Activated naive CD8-positive, alpha-beta T cell treated with anti-CD3 and anti-CD28 coated beads, Interleukin-2, amount 50 U/mL, for 24 hours (primary cell): ENCODE measurements at places on chromosomes 4 and X.
A peak's percentile ranks its signal among the peaks of the same experiment; 100 is the strongest.

- DNase-seq, result no peak
Observed at GRCh38 chr4:179595671-179596410, 2153.6 kb upstream of the AGA start.

DNA sequence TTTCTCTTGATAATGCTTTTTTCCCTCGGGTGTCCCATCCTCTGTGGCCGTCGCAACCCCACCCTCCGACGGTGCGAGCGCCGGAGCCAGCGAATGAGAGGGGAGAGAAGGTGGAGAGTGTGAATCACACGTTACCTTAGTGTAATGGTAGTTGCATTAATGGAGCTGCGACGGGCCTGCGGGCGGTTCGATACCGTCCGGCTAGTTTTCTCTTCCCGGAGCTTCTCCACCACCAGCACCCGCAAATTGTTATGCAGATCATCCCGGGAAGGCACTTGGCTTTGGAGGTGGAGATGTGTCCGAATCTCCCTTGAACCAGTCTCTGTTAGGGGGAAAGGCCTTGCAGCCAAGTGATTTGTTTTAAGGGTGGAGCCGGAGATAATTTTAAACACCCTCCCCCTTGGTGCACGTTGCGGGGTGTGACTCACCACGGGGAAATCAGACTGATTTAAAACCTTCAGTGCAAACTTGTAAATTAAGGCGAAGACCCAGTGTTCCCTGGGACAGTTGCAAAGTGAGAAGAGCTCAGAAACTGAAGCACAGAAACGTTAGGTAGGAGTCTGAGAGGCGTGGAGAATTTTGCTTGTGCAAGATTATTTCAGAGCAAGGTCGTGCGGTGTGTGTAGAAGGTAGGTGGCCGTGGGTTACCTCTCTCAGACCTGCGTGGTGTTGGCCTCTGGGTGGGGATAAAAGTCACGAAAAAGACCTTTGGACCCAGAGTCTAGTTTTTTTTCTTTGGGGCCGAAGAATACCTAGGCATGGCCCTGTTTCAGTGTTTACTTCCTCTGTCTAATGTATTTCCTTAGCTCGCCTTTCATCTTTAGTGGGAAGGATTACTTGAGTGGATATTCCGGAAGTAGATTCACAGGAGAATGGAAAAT lies 1.3 kb downstream of the AFF1 start:
- peak; percentile 73 for DNase-seq

- no peak for DNase-seq
Observed at GRCh38 chr4:184030036-184030435, 124.9 kb downstream of the STOX2 start.

GRCh38 chr4:8289151-8289750 lies 19.7 kb downstream of the HTRA3 start:
- no peak for DNase-seq

DNA sequence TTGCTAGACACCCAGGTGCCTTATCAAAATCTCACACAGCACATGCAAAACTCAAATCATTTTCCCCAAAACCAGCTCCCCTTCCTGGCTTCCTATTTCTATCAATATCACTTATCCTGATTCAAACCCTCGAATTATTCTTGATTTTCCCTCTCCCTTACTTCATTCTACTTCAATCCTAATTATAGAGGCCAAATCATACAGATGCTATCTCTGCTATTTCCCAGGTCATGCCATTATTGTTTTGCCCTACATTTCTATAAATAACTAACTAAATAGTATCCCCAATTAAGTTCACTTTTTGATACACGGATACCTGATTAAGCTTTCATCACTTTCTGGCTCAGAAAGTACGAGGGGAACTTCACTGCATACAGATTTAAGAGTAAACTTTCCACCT lies 62.4 kb downstream of the FBXL5 start:
- DNase-seq, result no peak

DNA sequence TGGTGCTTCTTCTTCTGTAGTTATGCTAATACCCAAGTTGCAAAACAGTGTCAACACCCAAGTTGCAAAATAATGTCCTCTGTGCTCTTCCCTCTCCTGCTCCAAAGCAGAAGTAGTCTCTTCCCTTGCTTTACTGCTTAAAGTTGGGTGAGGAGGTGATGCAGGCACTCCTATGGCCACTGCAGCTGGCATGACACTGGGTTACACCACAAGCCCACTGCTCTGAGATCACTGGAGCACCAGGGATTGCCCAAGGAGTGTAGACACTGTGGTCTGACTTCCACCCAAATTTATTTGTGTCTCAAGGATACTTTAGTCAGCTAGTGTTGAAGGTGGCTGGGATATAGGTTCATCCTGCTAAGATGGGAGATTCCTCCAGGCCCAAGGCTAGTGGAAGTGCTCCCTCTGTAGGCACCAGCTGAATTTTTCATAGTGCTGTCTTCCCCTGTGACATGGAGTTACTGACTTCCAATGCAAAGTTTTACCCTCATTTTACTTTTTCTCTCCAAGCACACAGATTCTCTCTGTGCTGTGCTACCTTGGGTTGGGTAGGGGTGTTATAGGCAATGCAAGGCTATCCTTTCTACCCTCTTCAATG lies 196.2 kb upstream of the TENT5D start:
- DNase-seq, result no peak

GRCh38 chr4:3349116-3349515 lies 56.3 kb downstream of the RGS12 start:
- no peak for DNase-seq

DNA sequence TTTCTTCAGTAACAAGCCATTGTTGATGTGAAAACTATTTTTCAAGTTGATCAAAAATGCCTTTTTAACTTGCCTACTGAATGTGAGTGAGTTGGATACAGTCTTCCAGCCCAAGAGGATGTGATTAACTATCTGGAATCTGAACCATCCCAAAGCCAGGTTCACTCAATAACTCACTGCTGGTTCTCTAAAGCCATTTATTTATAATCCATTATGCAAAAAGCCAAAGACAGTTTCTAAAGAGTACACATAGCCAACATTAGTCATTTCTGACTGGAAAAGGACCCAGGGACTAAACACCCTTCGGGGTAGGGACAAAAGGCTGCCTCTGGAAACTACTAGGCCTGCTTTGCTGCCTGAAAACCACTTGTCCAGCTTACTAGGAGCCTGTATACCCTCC lies 109.6 kb downstream of the SHROOM4 start:
- DNase-seq, result no peak

DNA sequence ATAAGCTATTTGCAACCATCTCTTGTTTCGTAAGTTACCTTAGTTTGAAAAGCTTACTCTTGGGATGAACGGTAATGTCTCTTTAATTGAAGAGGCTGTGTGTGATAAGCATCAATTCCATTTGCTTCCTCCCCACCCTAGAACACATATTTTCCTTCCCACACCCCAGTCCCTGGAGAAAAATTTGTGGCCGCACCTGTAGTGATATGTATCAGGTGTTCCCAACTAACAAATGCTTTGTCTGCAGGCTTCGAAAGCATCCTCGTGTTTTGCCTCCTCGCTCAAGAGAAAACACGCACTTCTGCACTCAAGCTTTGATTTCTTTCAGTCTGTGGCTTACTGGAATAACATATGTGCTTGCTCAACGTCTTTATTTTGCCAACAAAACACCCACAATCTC lies 143.8 kb upstream of the OTUD4 start:
- DNase-seq, result no peak

GRCh38 chrX:45710081-45710801 lies 509.6 kb upstream of the DIPK2B start:
- peak; percentile 49 for DNase-seq

DNA sequence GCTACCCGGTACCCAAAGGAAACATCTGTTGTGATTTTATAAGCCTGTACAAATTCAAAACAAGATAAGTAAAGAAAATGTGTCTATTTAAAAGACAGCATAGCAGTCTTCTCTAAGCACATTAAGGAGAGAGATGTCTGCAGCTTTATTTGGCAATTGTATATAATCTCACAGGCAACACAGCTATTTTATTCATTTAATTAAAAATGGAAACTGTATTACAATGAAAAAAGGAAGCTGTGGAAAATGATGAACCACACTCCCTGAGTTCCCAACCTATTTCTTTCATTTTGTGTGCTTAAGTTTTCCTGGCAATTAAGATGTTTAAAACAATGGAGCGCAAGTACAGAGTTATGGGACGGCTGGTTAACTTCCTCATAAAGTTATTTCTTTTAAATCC lies 78.4 kb downstream of the CBLL2 start:
- no peak for DNase-seq

GRCh38 chr4:177047851-177048174 lies 255.1 kb upstream of the VEGFC start:
- DNase-seq, result no peak
